Left ventricle myocardium inferior (tissue), 1 donor: ENCODE measurements at places on chromosomes 12 and 14.

DNA sequence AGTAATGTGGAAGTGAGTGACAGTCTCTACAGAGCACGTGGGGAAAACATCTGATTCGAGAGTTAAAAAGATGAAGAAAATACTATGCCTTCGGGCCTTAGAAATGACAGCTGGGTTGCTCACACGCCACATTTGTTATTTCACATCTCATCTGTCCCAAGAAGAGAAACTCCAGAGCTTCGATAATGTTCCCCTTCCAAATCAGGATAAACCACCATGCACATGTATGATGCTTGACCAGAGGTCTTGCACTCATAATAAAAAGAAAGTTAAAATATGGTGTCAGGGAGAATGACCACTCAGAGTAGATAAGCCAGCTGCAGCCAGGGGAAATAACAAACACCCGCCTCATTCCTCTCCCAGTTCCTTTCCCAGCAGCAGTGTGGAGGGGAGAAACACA lies 34.6 kb downstream of the NIN start:
- DNase-seq, result no peak

GRCh38 chr14:88682495-88683114 lies 110.1 kb downstream of the EML5 start:
- DNase-seq, result no peak

- no peak for DNase-seq
Observed at GRCh38 chr12:3207175-3207574, 130.0 kb downstream of the TSPAN9 start.

DNA sequence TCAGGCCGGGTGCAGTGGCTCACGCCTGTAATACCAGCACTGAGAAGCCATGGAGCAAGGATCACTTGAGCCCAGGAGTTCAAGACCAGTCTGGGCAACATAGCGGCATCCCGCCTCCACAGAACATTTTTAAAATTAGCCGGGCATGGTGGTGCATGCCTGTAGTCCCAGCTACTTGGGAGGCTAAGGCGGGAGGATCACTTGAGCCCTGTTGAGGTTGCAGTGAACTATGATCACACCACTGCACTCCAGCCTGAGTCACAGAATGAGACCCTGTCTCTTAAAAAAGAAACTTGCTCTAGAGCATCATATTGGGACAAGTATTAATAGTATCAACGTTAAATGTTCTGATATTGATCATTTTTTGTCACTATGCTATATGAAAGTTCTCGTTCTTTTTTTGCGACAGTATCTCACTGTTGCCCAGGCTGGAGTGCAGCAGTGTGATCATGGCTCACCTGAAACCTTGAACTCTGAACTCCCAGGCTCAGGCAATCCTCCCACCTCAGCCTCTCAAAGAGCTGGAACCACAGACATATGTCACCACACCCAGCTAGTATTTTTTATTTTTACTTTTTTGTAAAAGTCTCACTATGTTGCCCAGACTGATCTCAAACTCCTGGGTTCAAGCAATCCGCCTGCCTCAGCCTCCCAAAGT lies 47.7 kb downstream of the CCDC85C start:
- no peak for DNase-seq

DNA sequence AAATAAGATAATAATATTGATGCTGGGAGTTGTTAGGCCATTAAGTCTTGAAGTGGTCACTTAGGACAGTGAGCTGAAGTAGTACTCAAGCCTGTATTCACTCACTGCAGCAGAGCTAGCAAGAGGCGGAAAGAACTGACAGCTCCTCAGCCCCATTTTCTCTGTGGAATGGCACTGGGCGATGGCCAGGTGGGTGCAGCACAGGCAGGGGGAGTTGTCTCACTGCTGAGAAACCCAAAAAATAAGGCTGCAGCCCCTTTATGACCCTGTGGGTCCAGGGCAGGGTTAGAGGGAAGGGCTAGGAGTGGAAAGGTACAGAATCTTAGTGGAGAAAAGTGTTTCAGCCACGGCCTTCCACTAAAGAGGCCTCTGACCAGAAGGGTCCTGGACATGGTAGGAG lies 35.5 kb downstream of the PDZRN4 start:
- no peak for DNase-seq

- no peak for DNase-seq
Observed at GRCh38 chr12:38350342-38351174, 34.0 kb downstream of the ALG10B start.

GRCh38 chr12:28457785-28458184 lies 267.5 kb downstream of the CCDC91 start:
- no peak for DNase-seq

DNA sequence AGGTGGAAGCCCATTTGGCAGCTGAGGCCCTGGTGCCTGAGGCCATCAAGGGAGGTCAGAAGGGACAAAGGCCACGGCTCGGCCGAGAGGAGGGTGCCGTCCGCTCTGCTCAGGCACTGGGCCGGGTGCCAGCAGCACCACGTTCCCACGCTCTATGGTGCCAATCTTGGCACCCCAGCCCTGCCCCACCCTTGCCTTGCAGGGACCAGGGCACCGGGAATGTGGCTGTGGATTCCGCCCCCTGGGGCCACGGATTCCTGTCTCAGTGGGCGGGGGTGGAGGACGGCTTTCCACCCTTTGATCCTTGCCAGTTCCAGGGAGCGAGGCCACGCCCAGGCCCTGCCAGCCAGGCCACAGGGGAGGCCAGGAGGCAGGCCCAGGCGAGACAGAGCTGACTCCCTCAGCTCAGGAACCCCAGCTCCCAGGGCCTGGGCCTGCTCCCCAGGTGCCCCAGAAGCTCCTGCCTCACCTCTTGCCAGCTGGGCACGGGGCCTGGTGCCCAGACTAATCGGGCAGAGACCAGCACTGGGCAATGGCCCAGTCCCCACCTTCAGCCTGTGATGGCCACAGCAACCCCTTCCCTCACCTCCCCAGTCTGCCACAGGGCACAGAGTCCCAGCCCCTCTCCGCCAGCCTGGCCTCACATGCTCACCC lies 26.4 kb upstream of the GPR132 start:
- DNase-seq, result peak; percentile 84

DNA sequence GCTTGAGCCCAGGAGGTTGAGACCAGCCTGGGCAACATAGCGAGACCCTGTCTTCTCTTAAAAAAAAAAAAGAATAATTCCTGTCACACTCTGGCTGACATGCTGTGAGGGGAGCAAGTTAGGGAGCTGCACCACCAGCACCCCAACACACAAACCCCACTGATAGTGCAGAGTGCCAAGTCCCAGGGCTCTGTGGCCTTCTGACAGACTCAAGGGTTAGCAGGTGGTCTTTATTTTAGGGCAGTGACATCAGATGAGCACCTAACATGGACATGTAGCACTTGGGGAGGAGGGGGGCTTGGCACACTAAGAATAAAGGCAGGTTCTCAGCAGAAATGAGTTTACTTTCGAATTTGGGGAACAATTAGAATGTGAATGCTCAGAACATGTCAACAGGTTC lies 6.8 kb downstream of the USP5 start:
- no peak for DNase-seq

DNA sequence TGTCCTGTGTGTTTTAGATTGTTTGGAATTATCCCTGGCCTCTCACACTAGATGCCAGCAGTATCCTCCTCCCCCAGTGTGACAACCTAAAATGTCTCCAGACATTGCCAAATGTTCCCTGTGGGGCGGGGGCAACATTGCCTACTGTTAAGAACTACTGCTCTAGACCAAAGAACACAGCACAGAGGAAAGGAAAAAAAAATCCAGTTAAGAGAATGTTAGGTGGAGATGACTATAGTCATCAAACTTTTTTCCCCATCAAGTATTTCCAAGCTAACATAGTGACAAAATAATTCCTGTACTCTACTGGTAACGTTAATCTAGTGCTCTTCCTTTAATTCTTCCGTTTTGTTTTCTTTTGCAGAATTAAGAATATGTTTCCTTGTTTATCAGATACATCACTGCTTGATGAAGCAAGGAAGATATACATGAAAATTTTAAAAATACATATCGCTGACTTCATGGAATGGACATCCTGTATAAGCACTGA lies 3.5 kb downstream of the CDKN1B start:
- DNase-seq, result no peak

DNA sequence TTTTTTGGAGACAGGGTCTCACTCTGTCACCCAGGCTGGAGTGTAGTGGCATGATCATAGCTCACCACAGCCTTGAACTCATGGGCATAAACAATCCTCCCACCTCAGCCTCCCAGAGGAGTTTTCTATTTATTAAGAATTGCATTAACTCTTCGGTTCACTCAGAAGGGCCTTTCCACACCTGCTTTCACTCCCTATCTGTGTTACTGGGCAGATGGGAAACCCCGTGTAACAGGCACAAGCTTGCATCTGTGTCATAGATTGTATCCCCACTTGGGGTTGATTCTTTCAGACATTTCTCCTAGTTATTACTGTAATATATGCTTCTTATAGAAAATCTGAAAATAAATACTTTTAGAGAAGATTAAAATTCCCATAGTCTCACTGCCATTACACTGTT lies 38.7 kb downstream of the STX2 start:
- no peak for DNase-seq

GRCh38 chr12:54207539-54208294 lies 18.9 kb upstream of the SMUG1 start:
- peak; percentile 57 for DNase-seq

GRCh38 chr14:59570122-59570521 lies 6.5 kb downstream of the CCDC175 start:
- DNase-seq, result no peak

DNA sequence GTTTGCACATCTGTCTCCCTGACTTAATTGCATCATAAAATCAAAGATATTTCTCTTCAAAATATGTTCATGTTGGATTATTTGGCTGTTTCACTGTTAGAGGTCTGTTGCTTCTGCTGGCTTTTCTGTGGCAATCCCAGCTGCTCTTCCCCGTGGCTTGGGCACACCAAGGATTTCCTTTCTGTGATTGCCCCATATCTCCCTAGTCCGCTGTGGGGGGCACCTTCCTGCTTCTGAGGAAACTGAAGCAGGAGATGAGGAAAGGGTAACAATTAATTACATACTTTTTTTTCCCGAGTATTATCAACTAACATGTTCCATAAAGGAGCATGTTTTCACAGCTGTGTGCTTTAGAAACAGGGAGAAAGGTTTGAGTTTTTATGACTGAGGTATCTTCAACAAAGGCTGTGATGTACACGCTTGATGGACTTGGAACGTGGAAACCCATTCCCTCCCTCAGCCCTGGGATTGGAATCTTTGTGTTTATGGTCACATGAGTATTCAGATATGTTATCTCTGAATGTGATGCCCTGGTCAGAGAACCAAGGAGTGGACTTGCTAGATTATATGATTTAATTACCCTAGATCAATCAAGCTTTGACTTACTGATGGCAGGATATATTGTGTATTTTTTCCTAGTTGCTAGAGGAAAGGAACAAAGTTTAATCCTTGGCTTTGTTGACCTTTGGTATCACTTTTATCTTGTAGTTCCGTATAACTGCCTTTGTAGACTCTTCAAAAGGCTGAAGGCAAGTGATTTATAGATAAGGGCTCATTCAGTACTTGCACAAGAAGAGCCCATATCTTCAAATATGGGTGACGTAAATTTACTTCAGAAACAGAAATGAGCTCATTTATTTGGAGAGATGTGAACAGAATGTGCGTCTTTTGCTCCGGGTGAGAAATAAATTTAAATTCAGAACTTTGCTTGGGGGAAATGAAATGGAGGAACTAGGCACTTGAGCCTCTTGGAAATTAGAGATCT lies 46.7 kb downstream of the BORCS5 start:
- no peak for DNase-seq

DNA sequence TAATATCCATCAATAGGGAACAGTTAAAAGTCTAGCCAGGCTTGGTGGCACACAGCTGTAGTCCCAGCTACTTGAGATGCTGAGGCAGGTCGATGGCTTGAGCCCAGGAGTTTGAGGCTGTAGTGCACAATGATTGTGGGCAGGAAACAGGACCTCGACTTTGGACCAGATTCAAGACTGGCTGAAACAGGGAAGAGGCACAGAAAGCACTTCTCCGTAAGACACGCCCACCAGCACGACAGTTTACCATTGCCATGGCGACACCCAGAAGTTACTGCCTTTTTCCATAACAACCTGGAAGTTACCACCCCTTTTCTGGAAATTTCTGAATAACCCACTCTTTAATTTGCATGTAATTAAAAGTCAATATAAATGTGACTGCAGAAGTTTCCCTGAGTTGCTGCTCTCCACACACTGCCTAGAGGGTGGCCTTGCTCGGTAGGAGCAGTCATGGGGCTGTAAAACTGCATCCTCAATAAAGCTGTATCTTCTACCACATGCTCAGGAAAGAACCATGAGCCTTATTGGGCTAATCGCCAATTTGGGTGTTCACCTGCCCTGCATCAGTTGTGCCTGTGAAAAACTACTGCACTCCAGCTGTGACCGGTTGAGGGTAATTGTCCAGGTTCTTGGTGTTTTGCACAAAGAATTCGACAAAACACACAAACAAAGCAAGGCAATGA lies 4.6 kb upstream of the LRRC23 start:
- peak; percentile 58 for DNase-seq

GRCh38 chr14:89826596-89826995 lies 127.9 kb downstream of the EFCAB11 start:
- DNase-seq, result no peak

- no peak for DNase-seq
Observed at GRCh38 chr12:23964812-23965211, 15.3 kb upstream of the SOX5 start.

DNA sequence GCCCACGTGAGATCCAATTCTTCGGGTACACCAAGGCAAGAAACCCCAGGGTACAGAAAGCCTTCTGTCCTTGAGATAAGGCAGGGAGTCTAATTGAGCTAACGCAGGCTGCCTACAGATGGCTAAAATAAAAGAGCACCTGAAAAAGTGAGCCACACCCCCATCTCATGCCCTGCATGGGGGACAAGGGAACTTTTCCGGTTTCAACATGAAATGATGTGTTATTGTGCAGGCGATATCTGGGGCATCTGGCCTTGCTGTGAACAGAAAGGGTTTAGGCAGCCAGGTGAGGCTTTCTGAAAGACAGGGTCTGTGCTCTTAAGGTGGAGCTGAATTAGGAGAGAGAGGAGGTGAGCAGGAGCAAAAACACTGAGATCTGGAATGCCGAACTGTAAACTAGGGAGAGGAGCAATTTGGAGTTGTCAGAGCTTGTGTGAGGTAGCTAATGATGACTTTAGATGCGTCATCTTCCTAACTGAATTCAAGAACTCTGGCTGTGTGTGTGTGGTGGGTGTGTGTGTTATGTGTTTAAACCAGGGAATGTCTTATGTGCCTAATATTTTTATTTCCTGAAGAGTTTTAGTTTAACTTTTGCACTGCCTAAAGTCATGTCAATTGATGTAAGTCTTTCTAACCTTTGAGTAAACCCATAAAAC lies 20.1 kb upstream of the LDHB start:
- DNase-seq, result no peak
